ENCODE measurements at places on chromosomes 11 and 22.

- DNase-seq: peak; percentile 99
- peaks cover 49% of the 10 kb centered on the region for H3K36me3 ChIP-seq
- H3K27me3 ChIP-seq: no peaks in the 10 kb centered on the region
- peak overlapping the region; percentile 98 for H3K27ac ChIP-seq
These were observed 58.3 kb downstream of the MYH9 start for GRCh38 chr22:36329254-36330078.

DNA sequence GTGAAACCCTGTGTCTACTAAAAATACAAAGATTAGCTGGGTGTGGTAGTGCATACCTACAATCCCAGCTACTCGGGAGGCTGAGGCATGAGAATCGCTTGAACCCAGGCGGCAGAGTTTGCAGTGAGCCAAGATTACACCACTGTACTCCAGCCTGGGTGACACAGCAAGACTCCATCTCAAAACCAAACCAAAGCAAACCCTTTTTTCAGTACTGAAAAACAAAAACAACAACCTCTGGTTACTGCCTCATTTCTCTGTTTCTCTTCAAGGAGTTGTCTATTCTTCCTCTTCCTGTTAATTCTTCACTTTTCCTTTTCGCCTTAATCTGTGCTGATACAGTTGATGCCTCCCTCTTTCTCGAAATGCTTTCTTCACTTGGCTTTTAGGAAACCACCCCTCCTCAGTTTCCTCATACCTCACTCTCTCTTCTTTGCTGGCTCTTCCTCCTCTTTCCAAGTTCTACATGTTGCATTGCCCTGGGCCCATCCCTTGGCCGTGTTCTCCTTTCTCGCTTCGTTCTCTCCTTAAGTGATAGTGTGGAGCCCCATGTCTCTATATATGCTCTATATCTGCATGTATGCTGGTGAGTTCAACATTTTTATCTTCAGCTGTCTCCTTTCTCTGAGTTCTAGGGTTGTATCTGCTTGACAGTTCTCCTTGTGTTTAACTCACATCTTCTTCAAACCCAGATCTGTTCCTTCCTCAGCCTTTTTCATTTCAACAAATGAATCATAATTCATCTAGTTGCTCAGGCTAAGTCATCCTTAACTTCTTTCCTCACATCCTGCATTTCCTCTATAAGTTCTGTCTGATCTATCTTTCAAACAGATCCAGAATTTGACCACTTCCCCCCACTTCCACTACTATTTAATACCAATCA lies 37.1 kb downstream of the NUCB2 start:
- H3K4me3 ChIP-seq: peak overlapping the region; percentile 7
- no peaks in the 10 kb centered on the region for H3K36me3 ChIP-seq
- no peak for DNase-seq
- H3K27ac ChIP-seq: peak overlapping the region; percentile 42
- no peaks in the 10 kb centered on the region for H3K27me3 ChIP-seq

DNA sequence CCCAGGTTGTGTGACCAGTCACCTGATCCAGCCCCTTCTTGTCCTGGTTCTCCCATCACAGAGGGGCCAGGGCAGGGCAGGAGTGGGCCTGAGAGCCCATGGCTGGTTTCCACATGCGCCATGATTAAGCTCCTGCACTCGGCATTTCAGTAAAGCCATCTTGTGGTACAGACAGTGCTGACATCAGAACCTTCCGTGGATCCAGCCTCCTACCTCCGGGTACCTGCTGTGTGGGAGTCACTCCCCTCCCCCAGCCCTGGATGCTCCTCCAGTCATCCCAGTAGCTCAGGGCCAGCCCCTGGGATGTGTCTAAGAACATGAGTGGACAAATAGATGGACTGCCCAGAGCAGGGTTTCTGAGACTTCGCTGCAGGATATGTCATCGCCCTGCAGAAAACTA lies 22.1 kb upstream of the MGAT3 start:
- H3K27ac ChIP-seq: no peak overlapping the region
- DNase-seq: no peak
- H3K4me1 ChIP-seq: peaks cover 14% of the 10 kb centered on the region

GRCh38 chr22:35308480-35309021 lies 8.9 kb downstream of the TOM1 start:
- no peaks in the 10 kb centered on the region for H3K27me3 ChIP-seq
- no peak overlapping the region for H3K4me3 ChIP-seq
- peaks cover 2% of the 10 kb centered on the region for H3K36me3 ChIP-seq
- no peak for DNase-seq
- H3K4me1 ChIP-seq: peaks cover 15% of the 10 kb centered on the region

GRCh38 chr11:118106789-118107335 lies 20.1 kb upstream of the SMIM35 start:
- peak; percentile 17 for DNase-seq
- H3K27me3 ChIP-seq: no peaks in the 10 kb centered on the region
- no peaks in the 10 kb centered on the region for H3K36me3 ChIP-seq
- H3K27ac ChIP-seq: no peak overlapping the region

GRCh38 chr11:115202900-115203552 lies 301.2 kb downstream of the CADM1 start:
- no peak overlapping the region for H3K27ac ChIP-seq
- no peaks in the 10 kb centered on the region for H3K27me3 ChIP-seq
- H3K36me3 ChIP-seq: no peaks in the 10 kb centered on the region
- no peak overlapping the region for H3K4me3 ChIP-seq

GRCh38 chr11:87320123-87320522 lies 282.4 kb downstream of the TMEM135 start:
- no peak overlapping the region for H3K4me3 ChIP-seq
- no peak overlapping the region for H3K27ac ChIP-seq
- no peaks in the 10 kb centered on the region for H3K36me3 ChIP-seq
- no peaks in the 10 kb centered on the region for H3K4me1 ChIP-seq
- DNase-seq: no peak

DNA sequence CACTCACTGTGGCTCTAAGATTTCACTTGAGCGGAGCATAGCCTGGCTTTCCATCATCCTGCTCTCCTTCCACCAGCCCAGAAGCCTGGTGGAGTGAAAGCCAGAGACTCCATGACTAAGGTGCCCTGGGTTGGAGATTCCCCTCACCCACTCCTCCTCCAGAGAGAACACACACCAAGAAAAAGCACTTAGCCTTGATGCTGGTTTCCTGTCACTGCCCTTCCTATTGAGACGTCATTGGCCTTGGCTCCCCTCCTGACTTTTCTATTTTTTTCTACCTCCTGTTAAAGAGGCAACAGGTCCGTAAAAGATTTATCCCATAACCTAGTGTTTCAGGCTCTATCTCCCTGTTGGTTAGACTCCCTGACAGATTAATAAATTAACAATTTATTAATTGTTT lies 38.5 kb upstream of the APLNR start:
- DNase-seq: no peak
- no peak overlapping the region for H3K4me3 ChIP-seq
- no peak overlapping the region for H3K27ac ChIP-seq
- no peaks in the 10 kb centered on the region for H3K36me3 ChIP-seq

DNA sequence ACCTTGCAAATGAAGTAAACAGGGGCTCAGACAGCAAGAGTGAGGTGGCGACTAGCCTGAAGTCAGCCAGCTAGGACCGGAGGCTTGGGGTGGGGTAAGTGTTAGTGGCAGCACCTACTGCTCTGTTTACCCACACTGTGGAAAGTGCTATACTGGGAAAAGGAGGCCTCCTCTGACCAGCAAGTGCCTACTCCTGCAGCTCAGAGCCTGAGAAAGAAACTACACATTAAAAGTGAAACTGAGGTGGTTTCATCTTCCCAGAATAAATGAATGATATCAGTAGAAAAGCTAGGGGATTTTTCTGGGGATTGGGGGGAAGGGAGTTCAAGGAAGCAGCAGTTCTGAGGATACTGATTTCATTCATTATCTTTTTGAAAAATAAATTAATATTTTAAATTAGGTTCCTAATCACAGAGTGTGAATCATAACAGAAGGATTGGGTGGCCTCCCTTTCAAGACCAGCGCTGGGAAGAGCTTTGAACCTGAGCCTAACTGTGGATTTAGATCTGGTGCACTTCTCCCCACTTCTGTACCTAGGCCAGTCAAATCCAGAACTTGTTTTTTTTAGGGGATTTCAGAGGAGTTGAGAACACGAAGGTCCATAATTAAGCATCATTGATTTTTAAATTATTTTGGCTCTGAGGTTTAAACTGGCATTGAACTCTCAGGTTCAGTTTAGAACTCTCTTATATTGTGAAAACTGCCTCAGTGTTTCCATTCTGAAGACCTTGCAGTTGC lies 48.1 kb upstream of the GRAMD1B start:
- no peaks in the 10 kb centered on the region for H3K36me3 ChIP-seq
- peaks cover 3% of the 10 kb centered on the region for H3K27me3 ChIP-seq
- DNase-seq: no peak
- no peak overlapping the region for H3K27ac ChIP-seq
- no peaks in the 10 kb centered on the region for H3K4me1 ChIP-seq

- DNase-seq: no peak
- H3K36me3 ChIP-seq: no peaks in the 10 kb centered on the region
- H3K4me1 ChIP-seq: no peaks in the 10 kb centered on the region
- no peak overlapping the region for H3K4me3 ChIP-seq
- no peaks in the 10 kb centered on the region for H3K27me3 ChIP-seq
These were observed 11.0 kb upstream of the NRIP3 start for GRCh38 chr11:9014826-9015225.

DNA sequence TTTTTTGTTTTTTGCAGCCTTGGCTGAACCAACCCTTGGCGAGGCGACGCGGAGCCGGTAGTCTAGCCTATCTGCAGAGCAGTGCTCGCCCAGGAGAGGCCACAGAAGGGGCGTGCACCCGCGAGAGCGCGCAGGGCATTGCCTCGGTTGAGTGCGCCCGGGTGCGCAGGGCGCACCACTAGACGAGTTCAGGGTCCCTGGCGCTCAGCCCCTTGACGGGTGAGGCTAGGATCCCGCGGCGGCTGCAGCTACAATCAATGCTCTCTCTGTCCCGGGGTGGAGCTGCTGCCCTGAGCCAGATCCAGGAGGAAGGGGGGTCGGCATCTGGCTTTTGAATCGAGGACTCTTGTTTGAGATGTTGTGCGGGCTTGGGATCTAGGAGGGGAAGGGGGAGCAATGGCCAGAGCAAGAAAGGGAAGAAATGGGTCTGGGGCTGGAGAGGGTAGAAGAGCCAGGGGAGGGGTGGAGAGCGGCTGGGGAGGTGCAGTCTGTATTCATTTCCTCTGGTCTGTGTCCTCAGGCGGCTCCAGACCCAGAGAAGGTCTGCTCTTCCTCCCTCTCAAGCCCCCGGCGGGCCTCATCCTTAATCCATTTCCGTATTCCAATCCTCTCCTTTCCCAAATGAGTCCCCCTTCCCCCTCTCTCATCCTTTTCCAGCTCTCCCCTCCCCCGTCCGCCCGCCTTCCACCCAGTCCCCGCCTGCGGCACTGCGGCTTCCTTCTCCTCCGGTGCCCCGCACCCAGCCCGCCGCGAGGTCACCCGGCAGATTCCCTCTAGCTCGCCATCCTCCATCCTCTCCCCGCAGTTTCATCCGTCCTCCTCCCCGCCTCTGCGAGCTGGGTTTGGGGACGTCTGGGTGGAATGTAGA lies 797 bp downstream of the THY1 start:
- peaks cover 14% of the 10 kb centered on the region for H3K4me1 ChIP-seq
- peak overlapping the region; percentile 59 for H3K4me3 ChIP-seq
- peak; percentile 42 for DNase-seq
- H3K36me3 ChIP-seq: peaks cover 16% of the 10 kb centered on the region

DNA sequence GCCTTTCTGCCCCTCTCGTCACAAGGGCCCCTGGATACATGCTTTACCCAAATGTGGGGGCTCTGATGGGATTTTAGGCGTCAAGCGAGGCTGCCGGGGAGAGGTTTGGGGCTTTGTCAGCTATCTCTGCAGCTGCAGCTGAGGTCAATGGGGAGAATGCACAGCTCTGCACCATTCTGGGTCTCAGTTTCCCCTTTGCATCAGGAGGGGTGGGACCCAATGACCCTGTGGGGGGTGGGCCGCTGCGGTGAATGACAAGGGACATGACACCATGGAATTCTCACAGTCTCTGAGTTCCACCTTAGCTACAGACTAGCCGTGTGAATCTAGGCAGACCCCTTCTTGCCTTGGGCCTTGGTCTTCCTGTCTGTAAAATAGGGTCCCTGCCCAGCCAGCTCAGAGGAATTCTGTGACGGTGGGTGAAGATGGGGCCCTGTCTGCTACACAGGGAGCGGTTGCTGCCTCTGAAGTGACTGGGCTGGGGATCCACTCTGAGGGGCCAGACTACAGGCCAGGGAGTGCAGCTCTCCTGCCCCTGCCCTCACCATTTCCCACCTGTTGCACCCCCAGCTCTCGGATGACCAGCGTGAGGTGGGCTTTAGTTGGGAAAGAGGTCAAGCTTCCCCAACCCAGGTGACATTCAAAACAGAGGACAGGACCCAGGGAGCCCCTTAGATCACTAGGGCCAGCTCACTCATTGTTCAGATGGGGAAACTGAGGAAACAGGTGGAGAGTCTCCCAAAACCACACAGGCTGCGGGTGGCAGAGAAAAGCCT lies 35.9 kb upstream of the WNT11 start:
- no peaks in the 10 kb centered on the region for H3K4me1 ChIP-seq
- H3K4me3 ChIP-seq: no peak overlapping the region
- H3K36me3 ChIP-seq: no peaks in the 10 kb centered on the region
- DNase-seq: no peak
- no peak overlapping the region for H3K27ac ChIP-seq

GRCh38 chr11:2586793-2587131 lies 113.0 kb downstream of the KCNQ1OT1 start:
- H3K36me3 ChIP-seq: no peaks in the 10 kb centered on the region
- no peaks in the 10 kb centered on the region for H3K27me3 ChIP-seq
- no peak for DNase-seq
- H3K27ac ChIP-seq: no peak overlapping the region

DNA sequence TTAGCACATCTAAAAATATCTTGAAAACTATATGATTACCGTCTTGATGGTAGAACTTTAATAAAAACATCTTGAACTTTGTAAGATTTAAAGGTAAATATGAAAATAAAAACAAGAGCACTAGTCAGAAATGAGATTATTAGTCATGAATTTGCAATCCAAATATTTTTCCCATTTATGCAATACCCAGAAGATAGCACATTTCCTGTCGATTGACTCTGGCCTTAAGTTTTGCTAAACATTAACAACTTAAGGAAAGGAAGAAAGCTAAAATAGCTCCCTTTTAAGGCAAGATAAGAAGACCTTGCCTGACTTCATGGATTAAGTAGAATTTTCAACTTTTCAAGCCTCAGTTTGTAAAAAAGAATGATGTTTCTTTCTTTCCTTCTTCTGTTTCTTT lies 1374.7 kb upstream of the RAG2 start:
- peak; percentile 20 for DNase-seq
- H3K27ac ChIP-seq: no peak overlapping the region
- H3K4me1 ChIP-seq: no peaks in the 10 kb centered on the region
- no peak overlapping the region for H3K4me3 ChIP-seq
- H3K36me3 ChIP-seq: no peaks in the 10 kb centered on the region

DNA sequence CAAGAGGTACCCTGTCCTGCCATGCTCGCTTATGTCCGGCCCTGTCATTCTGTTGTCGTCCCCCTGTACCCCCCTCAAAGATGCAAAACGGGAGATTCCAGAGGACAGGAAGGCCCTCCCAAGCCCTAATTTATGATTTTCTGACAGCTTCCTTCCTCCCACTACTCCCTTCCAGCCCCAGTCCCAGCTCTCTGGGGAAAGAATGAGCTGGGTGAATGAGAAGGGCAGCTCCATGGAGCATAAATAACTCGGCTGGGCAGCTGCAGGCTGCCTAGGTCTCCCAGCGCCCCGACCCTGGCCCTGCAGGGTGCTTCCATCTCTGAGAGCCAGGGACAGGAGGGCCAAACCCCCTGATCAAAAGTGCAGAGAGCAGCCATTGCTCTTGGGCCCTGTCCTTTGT lies 3.9 kb upstream of the EMID1 start:
- no peak for DNase-seq
- H3K27me3 ChIP-seq: peaks cover 17% of the 10 kb centered on the region
- no peaks in the 10 kb centered on the region for H3K4me1 ChIP-seq
- no peak overlapping the region for H3K4me3 ChIP-seq
